ENCODE measurements at places on chromosomes 12 and 14.
A peak's percentile ranks its signal among the peaks of the same experiment; 100 is the strongest.

- DNase-seq: no peak
These were observed 1.6 kb upstream of the TAPBPL start for GRCh38 chr12:6450091-6450868.

GRCh38 chr12:79927772-79928474, 7.0 kb downstream of the PPP1R12A start:
- no peak for DNase-seq

GRCh38 chr14:70189456-70190077, 816 bp upstream of the SLC8A3 start:
- no peak for DNase-seq

- DNase-seq: no peak
These were observed 778 bp downstream of the SLC8B1 start for GRCh38 chr12:113333877-113334785.

DNA sequence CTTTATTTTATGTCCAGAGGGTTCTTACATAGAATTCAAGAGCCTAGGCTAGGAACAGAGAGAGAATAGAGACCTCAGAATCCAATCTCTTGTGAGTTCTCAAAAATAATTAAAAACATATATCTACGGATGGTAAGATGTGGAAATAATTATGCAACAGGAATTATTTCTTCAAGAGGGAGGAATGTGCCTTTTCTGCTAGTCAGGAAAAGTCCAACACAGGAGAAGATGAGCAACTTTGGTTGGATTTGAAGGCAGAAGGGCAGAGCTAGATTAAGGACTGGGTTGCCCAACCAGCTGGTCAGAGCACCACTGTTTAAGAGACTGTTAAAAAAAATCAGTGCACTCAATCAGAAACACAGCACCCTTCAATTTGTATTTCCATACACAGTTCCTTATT, 365.5 kb downstream of the ETNK1 start:
- no peak for DNase-seq

DNA sequence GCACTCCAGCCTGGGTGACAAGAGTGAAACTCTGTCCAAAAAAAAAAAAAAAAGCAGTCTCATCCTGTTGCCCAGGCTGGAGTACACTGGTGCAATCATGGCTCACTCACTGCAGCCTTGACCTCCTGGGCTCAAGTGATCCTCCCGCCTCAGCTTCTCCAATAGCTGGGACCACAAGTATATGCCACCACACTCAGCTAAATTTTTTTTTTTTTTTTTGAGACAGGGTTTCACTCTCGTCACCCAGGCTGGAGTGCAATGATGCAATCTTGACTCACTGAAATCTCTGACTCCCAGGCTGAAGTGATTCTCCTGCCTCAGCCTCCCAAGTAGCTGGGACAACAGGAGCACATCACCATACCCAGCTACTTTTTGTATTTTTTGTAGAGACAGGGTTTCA, 5.2 kb upstream of the CNPY2 start:
- DNase-seq: no peak

GRCh38 chr14:95964901-95965300, 74.3 kb upstream of the C14orf132 start:
- no peak for DNase-seq

DNA sequence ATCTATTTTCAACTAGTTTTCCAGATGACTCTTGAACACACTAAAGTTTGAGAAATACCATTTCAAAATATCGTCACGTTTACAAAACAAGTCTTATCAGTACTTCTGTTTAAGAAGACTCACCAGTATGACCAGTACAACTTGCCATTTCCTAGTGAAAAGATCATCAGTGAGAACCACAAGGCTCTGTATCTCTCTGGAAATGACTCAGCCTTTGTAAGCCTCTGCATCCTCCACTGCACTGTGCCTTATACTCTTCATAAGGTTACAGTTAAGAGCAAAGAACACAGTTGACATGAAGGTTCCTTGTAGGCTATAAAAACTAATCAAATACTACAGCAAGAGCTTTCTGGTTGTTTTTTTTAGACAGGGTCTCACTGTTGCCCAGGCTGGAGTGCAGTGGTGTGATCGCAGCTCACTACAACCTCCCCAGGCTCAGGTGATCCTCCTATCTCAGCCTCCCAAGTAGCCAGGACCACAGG, 5.7 kb upstream of the VTI1B start:
- no peak for DNase-seq

GRCh38 chr14:93528884-93529558, 98.3 kb downstream of the UNC79 start:
- no peak for DNase-seq

GRCh38 chr14:91185721-91186120, 58.8 kb downstream of the GPR68 start:
- DNase-seq: no peak

- DNase-seq: no peak
These were observed 33.1 kb upstream of the OASL start for GRCh38 chr12:121072147-121072546.

GRCh38 chr12:82896979-82897378, 210.3 kb downstream of the TMTC2 start:
- no peak for DNase-seq

DNA sequence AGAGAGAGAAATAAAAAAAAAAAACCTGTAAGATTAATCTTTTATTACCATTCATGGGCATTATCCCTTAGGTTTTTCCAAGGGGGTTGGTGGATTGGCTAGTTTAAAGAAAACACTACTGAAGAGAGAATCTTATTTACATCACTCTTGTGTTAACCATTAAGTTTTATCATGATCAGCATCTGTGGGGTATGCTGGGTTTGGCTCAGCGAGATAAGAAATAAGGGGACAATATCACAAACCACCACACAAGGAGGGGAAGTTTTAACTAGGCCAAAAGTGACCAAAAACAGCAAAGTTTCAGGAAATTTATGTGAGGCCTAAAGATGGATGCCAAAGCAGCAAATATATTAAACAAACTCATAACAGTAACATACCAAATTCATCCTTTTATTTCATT, 548.6 kb downstream of the SLC16A7 start:
- DNase-seq: no peak

GRCh38 chr14:53569446-53569845, 387.2 kb downstream of the BMP4 start:
- no peak for DNase-seq

DNA sequence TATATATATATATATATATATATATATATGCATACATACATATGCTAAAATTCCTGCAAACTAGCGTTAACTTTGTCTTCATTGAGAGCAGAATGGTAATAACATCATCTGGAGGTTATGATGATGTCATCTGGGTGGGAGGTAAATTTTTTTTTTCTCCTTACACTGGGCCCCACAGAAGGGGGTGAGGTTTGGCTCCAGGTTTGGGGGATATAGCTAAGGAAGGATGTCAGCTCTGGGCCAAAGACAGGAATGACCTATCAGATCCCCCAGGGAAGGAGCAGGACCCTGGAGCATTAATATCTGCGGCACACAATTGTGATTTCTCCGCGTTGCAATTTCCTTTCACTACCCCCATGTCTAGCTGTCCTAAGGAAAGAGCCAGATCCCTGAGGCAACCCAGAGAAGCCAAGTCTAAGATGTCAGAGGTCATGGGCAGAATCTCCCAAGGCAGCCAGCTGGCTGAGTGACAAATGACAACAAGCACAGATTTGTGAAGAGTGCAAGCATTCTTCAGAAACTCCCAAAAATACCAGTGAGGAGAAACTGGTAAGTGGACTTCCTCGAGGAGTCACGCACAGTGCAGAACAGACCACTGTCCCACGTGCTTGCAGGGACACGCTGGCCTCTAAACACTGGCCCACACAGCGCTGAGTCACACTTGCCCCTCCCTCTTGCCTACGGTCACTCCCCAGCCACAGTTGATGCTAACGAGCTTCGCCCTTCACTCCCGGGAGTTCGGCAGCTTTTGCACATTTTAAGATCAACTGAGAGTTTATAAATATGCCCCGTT, 9.9 kb downstream of the UBC start:
- no peak for DNase-seq

- no peak for DNase-seq
These were observed 452 bp downstream of the NGDN start for GRCh38 chr14:23469906-23470403.

DNA sequence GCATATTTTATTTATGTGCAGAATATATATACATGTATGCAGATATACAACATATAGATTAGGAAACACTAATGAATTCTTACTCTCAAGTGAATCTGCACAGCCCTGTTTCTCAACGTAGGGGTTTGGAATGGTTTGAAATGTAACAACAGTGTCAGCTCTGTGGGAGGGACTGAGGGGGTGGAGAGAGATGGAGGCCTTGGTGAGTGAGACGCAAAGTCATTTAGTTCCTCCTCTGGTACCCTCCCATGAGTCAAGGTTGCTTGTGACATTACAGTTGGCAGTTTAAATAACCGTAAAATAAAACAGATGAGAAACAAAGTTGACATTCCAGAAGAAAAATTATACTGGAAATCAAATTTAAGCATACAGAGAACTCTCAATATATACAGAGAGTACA, 313.0 kb upstream of the PRKD1 start:
- no peak for DNase-seq

- no peak for DNase-seq
These were observed 37.9 kb downstream of the PITPNM2 start for GRCh38 chr12:123113026-123113425.

DNA sequence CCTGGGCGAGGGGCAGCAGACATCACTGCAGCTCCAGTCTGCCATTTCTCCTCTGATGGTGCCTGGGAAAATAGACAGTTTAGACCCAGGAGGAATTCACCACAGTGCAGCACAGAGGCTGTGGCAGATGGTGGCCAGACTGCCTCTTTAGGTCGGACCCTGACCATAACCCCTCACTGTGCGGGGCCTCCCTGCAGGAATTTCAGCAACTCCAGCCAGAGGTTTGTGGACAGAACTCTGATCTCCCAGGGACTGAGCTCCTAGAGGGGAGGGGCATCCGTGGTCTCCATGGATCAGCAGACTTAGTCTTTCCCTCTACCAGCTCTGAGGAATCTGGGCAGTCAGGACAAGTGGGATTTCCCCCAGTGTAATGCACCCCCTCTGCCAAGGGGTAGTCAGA, 106.5 kb downstream of the ZC3H14 start:
- no peak for DNase-seq

- no peak for DNase-seq
These were observed 441.6 kb downstream of the PCNX1 start for GRCh38 chr14:71348817-71349216.

GRCh38 chr14:67490196-67490595, 1.7 kb upstream of the TMEM229B start:
- no peak for DNase-seq

DNA sequence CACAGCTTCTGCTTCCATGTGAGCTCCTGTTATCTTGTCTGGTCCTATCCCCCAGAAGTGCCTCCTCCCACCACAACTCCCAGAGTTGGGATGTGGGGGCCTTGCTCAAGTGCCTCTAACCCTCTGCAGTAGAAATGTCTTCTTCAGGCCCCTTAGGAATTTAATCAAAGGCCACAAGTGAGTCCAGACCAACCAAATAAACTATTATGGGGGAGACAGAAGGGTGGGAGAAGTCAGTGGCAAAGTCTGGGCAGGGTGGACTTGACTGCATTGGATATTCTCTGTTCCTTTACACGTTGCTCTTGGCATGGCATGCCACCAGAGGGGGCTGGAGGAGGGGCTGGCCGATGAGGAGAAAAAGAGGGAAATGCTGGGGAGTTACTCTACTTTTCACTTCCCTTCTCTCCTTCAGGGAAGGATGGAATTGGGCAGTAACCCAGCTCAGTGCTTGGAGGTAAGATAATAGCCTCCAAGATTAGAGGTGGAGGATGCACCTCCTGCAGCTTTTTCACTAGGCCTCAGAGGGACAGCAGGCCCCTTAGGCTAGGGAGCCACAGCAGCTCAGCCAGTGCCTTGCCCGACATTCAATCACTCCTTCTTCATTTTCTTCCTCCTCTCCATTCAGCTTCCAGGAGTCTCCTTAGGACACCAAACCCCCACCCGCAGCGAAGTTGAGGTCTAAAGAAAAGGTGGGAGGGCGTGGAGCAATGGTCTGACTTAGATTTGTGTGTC, 1.2 kb upstream of the AP1G2 start:
- no peak for DNase-seq

DNA sequence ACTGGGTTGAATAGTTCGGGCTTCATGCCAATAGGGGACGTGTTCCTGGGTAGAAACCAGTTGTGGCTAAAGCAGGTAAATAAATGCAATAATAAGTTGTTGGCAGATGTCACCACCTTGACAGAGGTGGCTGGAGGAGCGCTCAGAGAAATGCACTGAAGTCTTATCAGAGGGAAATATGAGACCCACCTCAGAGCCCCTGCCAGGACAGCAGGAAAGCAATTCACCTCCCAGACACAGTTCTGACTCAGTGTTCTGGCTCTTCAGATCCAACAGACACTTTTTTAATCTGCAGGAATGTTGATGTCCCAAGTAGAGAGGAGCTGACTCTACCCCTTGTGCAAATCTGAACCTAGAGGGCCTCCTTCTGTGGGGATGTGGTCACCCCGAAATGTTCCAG, 687.1 kb upstream of the FBXO33 start:
- no peak for DNase-seq

DNA sequence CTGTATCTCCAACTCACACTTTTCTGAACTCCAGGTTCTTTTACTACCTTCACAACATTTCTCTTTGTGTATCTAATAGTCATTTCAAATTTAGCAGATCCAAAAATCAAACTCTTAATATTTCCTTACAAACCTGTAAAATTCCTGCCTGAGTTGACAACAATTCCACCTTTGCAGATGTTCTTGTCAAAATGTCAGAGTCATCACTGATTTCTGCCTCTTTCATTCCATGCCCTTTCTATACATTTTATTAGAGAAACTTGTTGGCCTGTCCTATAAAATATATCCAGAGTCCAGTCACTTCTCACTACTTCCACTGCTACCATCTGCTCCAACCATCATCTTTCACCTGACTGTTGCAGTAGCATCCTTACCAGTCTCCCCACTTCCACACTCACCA, 119.7 kb downstream of the CAPZA3 start:
- DNase-seq: no peak

- DNase-seq: peak; percentile 12
These were observed 483 bp downstream of the POC1B start for GRCh38 chr12:89525305-89525823.

- no peak for DNase-seq
These were observed 180.6 kb downstream of the AACS start for GRCh38 chr12:125245581-125246557.

- no peak for DNase-seq
These were observed 149.4 kb downstream of the SNAPC1 start for GRCh38 chr14:61911574-61911973.

DNA sequence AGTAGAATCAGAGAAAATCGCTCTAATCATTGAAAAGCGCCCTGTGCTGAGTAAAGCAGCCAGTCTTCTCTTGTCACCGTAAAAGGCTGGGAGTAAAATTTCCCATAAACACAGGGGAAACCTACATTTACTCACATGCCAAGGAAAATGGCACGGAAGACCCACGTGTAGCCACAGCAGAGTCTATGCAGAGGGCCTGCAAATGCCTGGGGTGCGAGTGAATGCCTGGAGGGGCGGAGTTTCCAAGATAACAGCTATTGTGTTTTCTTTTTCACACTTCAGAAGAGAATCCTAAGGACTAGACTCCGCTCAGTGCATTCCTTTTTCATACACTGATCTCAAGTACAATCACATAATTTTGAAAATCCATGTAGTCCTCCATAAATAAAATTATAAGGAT, 159.9 kb upstream of the FOXN3 start:
- no peak for DNase-seq

GRCh38 chr14:36556811-36557433, 25.5 kb downstream of the NKX2-8 start:
- no peak for DNase-seq
